Fibroblast of skin of left biceps (primary cell): ENCODE measurements at places on chromosomes 2 and 18.

DNA sequence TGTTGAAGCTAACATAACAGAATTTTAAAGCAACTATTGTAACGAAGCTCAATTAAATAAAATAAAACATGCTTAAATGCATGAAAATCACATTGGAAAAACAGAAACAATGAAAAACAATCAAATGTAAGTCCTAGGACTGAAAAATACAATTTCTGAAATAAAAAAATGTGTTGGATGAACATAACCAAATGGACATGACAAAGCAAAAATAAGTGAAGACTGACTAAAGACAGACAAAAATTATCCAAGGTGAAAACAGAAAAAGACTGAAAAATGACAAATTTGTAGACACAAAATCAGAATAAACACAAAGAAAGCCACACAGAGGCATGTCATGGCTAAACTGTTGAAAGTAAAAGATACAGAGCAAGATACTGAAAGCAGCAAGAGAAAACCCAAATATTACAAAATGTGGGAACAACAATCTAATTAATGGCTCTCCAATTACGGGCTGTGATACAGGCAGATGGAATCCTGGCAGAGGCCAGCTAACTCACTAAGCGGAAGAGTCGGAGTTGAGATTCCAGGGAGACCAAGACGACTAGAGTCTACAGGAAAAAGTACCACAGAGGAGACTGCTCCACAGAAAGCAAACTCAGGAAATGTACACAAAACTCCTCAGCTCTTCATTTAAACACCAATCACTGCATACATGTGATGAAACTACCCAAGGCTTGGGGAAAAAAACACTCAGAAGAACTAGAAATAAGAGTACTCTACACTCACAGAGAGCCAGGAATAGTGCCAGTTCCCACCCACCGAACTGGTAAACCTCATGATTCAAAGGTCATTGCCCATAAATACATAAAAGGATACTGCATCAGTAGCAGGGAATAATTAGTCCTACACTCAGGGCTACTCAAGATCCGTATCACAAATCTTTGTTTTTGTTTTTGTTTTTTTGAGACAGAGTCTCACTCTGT, 83.6 kb downstream of the ATAD2B start:
- peak; percentile 5 for DNase-seq

DNA sequence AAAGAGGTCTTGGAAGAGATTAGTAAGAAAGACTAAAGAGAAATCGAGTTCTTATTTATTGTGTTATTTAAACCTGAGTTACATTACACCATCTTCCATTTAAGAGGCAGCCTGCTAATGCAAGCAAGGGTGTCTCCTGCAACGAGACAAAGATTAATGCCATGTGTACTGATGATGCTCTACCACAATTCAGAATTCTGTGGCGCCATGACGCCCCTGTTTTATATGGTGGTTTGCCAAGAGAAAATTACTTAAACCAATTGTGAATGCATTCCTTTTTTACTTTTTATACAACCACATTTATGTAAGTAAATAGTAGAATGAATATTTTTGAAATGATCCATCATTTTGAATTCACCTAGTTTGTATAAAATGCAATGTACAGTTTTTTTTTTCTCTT, 356.1 kb upstream of the ZEB2 start:
- DNase-seq = peak; percentile 84

DNA sequence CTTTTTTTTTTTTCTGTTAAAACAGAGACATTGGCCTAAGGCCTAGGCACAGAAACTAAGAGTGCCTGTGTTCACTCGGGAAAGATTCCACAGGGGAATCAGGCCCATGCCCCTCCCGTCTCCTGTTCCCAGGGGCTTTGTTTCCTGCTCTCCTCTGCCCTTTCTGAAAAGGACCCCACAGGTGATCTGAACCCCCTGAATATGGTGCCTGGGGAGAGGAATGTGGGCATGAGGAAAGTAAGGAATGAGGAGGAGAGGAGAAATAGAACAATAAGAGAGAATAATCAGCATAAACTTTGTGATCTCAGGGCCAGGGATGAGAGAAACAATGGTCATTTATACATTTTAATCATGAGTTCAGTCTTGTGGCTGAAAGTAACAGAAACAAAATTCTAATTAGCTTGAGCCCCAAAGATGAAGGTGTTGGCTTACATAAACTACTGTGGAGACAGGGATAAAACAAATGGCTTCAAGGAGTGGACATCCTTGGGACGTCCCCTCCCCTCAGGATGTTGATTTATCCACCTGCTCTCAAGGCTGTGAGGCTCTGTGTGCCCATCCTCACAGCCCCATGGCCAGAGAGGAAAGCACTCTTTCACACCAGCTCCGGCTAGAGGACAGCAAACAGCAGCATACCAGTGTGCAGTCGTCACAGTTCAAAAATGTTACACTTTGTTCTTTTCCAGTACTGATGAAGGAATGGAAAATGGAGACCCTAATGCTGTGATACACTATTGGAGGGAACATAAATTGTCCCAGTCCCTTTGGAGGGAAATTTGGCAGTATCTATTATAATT, 46.4 kb upstream of the MRPL33 start:
- DNase-seq = no peak

DNA sequence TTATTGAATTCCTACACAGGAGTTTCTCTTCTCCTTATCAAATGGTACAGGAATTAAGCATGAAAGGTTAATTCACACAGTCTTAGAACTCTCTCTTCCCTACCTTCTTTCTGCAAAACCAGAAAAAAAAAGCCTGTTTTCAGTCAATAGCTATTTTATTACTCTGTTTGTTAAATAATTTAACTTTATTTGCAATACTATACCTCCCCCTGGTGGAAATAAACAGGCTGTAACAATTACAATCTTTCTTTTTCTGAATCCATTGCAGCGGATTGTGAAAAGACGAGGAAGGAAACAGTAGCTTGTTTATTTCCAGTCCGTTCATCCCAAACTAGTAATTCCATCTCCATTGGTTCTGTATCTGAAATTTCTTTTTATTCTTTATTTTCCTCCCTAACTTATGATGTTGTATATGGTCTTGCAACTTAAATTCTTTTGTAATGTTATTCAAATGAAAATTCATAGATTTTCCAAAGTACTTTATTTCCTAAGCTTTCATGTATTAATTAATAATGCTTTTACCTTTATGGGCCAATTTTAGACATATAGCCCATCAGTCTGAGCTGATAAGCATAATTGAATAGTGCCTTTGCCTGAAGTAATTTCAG, 165.2 kb downstream of the SH3BP4 start:
- peak; percentile 19 for DNase-seq

GRCh38 chr2:63740943-63741342, 100.8 kb upstream of the UGP2 start:
- peak; percentile 46 for DNase-seq
